Stimulated activated CD8-positive, alpha-beta memory T cell treated with anti-CD3 and anti-CD28 coated beads, Interleukin-12 subunit alpha, Interleukin-12 subunit beta, amount 100 ng/mL, for 4 hours (primary cell): ENCODE measurements at places on chromosomes 12 and 14.

- no peak for DNase-seq
These were observed 16.0 kb downstream of the TRMT5 start for GRCh38 chr14:60964904-60965303.

DNA sequence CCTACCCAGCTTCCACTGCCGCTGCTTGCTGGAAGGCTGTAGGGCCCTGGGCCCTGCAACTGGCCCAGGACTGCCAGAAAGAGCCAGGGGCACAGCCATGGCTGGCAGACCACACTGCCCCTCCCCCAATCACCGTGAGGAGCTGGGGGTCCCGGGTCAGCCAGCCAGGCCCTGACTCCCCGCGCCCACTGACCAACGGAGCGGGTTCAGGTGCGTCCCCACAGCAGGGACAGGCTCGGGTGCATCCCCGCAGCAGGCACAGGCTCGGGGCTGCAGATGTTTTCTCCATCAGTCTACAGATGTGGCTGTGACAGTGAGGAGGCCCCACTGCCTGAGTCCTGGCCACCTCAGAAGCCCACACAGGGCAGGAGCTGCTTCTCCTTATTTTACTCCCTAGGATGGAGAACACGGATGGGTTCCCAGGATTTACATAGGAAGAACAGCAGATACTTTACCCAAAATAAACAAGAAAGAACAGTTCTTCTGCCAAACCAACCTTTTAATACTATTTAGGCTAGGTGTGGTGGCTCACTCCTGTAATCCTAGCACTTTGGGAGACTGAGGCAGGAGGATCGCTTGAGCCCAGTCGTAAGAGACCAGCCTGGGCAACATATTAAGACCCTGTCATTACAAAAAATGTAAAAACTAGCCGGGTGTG, 61.1 kb downstream of the TESC start:
- DNase-seq: no peak

DNA sequence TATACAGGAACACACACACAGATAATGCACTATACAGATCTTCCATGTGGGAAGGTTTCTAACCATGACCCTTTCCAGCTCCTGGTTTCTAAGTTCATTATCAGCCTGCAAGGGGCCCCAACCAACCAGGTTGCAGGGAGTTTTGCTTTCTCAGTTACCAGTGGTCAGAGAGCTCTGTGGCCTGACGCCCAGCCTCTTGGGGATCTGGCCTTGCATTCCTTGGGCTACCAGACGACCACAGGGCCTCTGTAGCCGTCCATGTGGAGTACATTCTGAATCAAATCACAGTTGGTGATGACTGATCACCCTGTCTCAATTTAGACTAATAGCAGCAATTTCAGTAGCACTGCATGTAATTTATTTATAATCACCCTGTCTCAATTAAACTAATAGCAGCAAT, 47.5 kb downstream of the PAH start:
- DNase-seq: no peak

DNA sequence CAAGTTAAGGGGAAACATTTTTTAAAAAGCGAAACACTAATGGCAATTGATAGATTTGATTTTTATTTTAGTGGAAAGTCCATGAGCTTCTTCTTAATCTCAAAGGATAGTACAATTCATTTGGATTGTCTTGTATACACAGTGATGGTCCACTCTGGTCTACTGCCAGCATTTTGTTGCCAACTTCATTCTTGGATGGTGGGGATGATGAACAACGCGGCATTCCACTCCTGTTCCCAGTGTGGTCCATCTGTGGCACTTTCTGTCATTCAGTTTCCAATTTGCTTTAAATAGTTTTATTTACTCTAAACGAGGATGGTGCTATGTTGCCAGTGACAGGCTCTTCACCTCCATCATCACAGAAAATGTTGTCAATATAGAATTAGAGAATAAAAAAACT, 40.3 kb upstream of the SLC38A2 start:
- no peak for DNase-seq

GRCh38 chr12:52202361-52203078, 10.7 kb upstream of the KRT80 start:
- no peak for DNase-seq

- no peak for DNase-seq
These were observed 71.7 kb upstream of the KICS2 start for GRCh38 chr12:64293654-64294364.

DNA sequence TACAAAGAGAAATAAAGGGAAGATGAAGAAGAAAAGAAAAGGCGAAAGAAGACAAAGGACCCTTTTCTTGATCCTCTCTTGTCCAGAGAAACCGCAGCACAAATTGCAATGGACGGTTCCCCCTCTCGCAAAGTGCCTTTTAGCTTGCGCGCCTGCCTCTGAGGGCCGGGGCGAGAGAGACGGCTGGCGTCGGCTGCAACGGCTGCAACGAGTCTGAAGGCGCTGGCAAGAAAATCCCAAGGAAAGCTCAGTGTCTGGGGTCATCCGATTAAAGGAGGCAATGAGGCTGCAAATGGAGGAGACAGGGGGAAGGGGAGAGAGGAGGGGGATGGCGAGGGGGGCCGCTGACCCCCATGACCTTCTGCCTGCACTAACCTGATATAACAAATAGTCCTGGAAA, 671.5 kb downstream of the MED13L start:
- no peak for DNase-seq

DNA sequence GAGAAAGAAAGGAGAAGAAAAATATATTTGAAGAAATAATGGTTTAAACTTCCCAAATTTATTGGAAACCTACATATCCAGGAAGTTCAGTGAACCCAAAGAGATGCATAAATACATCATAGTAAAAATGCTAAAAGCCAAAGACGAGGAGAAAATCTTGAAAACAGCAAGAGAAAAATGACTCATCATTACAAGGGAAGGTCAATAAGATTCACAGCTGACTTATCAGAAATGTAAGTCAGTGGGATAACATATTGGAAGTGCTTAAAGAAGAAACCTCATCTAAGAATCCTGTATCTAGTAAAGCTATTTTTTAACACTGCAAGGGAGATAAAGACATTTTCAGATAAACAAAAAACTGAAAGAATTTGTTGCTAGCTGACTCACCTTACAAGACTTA, 19.9 kb downstream of the RIC8B start:
- DNase-seq: no peak

- DNase-seq: no peak
These were observed 183.5 kb upstream of the CAND1 start for GRCh38 chr12:67085699-67086098.

DNA sequence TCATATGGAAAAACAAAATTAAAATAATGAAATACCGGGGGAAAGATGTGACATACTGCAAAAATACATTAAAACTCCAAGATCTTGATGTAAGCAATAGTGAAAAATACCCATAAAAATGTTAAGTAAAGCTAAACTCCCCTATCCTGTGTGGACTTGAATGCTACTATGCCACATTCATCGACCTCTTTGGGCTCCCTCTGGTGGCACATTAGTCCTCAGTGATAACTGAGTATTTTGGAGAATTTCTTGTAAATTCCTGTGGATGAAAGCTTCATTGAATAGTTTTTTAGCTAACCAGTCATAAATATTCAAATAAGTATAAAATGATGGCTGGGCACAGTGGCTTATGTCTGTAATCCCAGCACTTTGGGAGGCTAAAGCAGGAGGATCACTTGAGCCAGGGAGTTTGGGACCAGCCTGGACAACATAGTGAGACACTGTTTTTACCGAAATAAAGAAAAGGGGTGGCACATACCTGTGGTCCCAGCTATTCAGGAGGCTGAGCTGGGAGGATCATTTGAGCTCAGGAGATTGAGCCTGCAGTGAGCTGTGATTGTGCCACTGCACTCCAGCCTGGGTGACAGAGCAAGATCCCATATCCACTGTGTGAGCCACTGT, 42.4 kb upstream of the SGPP1 start:
- DNase-seq: no peak

GRCh38 chr12:114815026-114815795, 131.2 kb upstream of the TBX3 start:
- DNase-seq: no peak

GRCh38 chr14:90274808-90275457, 18.6 kb downstream of the PSMC1 start:
- DNase-seq: no peak

GRCh38 chr12:29191267-29191850, 42.3 kb downstream of the FAR2 start:
- no peak for DNase-seq

DNA sequence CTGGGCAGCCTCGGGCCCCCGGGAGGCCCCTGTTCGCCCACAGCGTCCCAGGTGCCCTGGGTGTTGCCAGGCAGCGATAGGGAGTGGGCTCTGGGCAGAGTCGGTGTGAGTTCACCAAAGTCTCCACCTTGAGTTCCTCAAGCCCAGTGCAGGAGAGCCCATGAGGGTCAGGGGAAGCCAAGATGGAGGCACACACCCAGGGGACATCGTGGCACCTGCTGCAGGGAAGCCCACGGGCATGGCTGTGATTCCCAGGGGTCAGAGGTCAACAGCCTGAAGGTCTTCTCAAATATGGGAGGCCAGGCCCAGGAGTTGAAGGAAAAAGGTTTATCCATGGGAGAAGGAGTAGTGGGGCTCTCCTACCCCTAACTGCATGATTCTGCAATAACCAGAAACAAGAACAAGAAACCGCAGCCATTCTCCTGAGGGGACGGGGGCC, 148.8 kb downstream of the ADGRD1 start:
- DNase-seq: no peak

DNA sequence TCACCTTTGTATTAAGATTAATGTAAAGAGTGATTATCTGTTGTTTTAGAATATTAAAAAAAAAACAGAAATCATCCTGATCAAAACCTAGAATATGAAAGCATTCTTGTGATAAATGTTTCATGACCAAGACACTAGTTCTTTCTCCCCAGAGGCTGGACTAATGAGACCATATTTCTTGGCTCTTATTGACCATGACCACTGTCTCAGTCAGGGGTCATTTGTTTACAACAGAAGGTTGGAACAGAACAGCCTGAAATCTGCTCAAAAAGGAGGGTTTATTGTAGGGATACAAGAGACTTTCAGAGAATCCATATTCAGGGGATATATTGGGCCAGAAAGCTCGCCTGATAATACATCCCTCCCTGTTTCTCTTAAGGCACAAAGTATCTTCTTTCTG, 87.7 kb downstream of the TMEM30B start:
- DNase-seq: no peak

- no peak for DNase-seq
These were observed 449 bp downstream of the THAP2 start for GRCh38 chr12:71664411-71665089.

- DNase-seq: no peak
These were observed 9.0 kb downstream of the TRHDE start for GRCh38 chr12:72281126-72281525.

- DNase-seq: no peak
These were observed 56.1 kb upstream of the DDX11 start for GRCh38 chr12:31017535-31017934.

DNA sequence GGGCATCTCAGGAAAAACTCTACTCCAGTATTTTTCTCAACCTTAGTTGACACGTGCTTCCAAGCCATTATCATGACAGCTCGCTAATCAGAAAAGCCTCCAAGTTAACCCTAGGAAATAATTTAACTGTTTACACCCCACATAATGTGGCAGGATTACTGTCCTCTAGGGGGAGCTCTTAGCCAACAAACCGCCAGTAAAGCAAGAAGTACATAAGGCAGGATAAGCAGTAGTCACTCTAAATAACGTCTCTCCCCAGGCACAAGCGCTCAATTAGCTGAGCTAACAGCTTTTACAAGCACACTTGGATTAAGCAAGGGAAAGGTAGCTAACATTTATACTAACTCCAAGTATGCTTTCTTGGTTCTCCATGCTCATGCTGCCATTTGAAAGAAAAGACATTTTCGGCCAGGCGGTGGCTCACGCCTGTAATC, 22.8 kb downstream of the APOBEC1 start:
- DNase-seq: no peak

DNA sequence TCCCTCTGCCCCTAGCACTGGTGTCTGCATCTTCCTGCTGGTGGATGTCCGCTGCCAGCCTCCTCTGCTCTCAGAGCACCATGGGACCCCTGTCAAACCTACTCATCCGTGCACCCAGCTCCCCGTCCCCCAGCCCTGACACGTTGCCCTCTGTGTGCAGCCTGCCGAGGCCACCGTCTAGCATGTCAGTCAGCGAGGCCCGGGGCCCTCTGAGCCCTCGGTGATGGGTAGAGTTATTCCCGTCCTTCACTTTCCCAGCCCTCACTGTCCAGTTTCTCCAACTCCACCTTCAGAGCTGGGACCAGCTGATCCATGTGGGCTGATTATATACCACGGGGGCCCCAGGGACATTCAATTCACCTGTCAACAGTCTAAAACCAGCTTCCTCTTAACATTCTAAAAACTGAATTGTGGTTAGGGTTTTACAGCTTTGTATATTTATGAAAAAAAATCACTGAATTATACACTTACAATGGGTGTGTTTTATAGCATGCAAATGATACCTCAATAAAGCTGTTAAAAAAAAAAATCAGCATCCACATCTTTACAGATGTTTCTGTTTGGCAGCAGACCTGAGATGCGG, 61.3 kb downstream of the CCDC88C start:
- no peak for DNase-seq

- DNase-seq: no peak
These were observed 115.1 kb downstream of the BEGAIN start for GRCh38 chr14:100472094-100472455.

- DNase-seq: no peak
These were observed 369.0 kb upstream of the TMTC1 start for GRCh38 chr12:30152705-30153104.

GRCh38 chr14:50116966-50117365, 594 bp upstream of the VCPKMT start:
- no peak for DNase-seq

DNA sequence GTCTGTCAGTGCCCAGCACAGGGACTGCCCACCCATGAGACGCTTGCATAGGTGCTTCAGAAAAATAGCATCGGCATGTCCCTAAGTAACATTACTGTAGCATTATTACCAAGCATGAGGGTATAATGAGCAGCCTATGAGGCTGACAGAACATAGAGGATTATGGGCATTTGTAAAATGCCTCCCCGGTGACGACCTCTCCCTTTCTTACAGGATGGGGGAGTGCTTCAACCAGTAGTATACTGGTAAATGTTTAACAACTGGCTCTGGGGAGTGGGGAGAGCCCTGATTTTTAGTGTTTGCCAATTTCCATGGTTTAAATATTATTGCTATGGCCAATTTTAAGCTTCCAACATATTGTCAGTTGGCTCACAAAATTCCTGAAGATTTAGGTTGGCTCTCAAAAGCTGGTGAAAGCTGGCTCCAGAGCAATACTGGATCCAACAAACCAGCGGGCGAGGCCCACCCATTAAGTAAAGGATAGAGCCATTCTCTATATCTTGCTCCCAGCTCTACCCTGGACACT, 104.5 kb downstream of the ETNK1 start:
- DNase-seq: no peak

DNA sequence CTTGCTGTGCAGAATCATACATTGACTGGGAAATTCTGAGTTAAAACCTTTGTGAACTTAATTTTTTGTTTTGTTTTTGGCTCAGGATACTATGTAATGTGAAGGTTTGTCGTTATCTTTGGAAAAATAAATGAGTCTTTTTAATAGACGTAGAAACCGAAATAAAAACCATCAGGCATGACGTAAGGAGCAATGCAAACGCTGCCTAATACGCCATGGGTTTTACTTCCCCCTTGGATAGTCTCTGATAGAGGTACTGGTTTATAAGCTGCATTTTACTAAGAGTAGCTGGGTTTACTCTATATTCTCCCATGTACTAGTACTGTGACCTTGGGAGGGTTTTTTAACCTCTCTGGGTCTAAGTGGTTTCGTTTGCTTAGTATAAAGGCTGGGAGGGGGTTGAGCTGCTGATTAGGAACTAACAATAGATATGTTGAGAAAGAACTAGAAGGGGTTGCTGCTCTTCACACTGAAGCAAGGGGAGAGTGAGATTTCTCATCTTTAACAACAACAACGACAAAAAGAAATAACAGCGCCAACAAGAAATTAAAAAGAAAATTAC, 66.8 kb upstream of the SLCO1C1 start:
- no peak for DNase-seq
